Activated T-cell treated with anti-CD3 and anti-CD28 coated beads, Interleukin-2, amount 50 U/mL, for 24 hours (primary cell): ENCODE measurements at places on chromosomes 13 and 19.

- DNase-seq, result no peak
These were observed 143.4 kb downstream of the DLEU7 start for GRCh38 chr13:50699874-50700663.

DNA sequence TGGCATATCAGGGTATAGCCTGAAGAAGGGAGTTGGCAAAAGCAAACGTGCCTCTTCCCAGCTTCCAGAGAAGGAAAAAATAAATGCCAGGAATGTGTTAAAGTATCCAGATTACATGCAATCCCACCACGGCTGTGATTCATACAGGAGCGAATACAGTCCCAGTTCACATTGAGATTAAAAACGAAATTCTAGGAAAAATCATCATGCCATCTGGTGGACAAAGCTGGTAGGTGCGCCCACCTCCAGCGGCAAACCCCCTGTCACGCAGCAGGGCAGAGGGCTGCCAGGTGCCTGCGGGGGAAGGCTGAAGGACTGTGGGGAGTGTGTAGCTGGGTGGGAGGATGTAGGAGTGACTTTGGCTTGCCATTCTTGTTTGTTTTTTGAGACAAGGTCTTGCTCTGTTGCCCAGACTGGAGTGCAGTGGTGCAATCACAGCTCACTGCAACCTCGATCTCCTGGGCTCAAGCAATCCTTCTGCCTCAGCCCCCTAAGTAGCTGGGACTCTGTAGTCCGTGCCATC lies 6.4 kb upstream of the DMWD start:
- DNase-seq, result peak; percentile 76

DNA sequence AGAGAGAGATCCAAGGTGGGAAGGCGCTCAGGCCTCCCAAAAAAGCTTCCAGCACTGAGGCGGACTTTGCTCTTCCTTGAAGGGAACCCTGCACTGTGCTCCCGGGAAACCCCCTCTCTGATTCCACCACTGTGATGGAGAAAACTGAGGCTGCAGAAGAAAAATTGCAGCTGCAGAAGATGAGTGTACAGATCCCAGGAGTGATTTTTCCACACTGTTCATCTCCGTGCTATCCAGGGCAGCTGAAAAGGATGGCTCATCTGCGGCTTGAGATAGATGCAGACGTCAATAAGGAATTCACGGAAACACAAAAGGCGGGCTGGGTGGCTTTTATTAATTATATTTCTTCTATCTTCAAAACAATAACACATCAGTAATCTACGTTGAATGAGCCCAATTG lies 26.2 kb downstream of the CCNE1 start:
- no peak for DNase-seq

- DNase-seq, result no peak
These were observed 50.5 kb downstream of the SOX1 start for GRCh38 chr13:112117258-112117954.

GRCh38 chr13:100508455-100508854 lies 80.1 kb downstream of the GGACT start:
- no peak for DNase-seq

DNA sequence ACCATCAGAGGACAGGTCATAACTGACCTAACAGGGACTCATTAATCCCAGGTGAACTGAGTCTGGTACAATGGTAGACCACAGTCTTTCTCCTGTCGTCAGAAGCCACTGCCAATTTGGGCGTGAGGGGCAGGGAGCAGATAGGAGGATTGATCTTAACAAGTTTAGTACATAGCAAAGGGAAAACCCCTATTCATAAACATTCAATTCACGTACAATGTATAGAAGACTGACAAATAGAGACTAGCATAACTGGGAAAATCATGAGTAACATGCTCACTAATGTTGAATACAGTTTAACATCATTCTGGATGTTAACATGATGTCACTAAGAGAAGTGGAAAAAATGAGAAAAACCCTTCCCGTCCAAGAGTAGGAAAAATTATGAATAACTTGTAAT lies 54.1 kb downstream of the SLC7A1 start:
- no peak for DNase-seq

DNA sequence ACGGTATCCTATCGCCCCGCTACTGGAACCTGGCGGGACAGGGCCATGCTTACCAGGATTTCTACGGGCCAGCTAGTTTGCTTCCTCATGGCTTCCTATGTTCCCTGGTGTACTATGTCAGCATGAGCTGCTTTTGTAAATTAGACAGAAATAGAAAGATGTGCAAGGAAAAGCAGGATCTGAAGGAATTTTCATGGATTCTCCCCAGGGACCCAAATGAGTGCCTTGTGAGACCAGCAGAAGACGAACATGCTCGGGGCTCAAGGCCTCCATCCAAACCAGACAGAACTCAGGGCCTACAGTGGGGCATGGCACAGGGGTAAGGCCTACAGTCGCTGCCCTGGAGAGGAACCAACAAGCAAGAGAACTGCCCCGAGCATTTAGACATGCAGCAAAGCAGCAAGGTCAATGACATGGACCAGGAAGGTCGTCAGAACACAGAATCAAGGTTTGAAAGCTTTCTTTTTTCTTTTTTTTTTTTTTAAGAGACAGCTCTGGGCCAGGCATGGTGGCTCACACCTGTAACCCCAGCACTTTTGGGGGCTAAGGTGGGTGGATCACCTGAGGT lies 17.3 kb downstream of the EPS15L1 start:
- no peak for DNase-seq

GRCh38 chr19:6572217-6572616 lies 18.7 kb downstream of the CD70 start:
- DNase-seq, result no peak

- no peak for DNase-seq
These were observed 13.8 kb downstream of the ZNF763 start for GRCh38 chr19:11978492-11979100.

DNA sequence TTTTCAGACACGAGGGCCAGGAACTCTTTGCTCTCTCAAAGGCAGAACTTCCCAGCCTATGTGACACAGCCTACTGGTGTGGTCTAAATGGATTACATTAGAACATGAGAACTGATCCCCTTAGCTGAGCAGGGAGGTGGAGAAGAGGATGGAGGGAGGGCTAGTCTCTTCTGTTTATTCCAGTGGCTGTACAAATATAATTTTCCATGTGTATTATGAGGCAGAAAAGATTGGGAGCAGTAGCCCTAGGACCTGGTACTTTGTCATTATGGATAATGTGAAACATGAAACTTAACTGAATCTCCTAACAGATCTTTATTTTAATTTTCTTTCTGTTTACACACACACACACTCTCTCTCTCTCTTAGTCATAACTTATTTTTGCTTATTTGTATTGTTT lies 82.1 kb downstream of the WDFY2 start:
- no peak for DNase-seq

GRCh38 chr13:22196777-22197176 lies 525.9 kb downstream of the FGF9 start:
- no peak for DNase-seq

GRCh38 chr13:50376895-50377575 lies 361.8 kb downstream of the KCNRG start:
- no peak for DNase-seq
